ENCODE measurements at places on chromosomes 2 and 18.
A peak's percentile ranks its signal among the peaks of the same experiment; 100 is the strongest.

DNA sequence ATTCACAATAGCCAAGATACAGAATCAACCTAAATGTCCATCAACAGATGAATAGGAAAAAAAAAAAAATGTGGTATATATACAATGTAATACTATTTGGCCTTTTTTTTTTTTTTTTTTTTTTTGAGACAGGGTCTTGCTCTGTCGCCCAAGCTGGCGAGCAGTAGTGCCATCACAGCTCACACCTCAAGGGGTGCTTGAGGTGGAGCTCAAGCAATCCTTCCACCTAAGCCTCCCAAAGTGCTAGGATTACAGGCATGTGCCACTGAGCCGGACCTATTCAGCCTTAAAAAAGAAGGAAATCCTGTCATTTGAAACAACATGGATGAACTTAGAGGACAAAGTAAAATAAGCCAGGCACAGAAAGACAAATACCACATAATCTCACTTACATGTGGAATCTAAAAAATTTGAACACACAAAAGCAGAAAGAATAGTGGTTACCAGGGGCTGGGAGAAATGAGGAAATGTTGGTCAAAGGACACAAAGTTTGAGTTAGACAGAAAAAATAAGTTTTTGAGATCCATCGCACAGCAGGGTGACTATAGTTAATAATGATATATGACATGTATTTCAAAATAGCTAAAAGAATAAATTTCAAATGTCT lies 26.0 kb downstream of the TLK1 start:
- no peak for DNase-seq

GRCh38 chr2:24771061-24771460 lies 22.1 kb downstream of the PTRHD1 start:
- DNase-seq = no peak

- no peak for DNase-seq
These were observed 22.5 kb downstream of the GATA6 start for GRCh38 chr18:22191923-22192322.

DNA sequence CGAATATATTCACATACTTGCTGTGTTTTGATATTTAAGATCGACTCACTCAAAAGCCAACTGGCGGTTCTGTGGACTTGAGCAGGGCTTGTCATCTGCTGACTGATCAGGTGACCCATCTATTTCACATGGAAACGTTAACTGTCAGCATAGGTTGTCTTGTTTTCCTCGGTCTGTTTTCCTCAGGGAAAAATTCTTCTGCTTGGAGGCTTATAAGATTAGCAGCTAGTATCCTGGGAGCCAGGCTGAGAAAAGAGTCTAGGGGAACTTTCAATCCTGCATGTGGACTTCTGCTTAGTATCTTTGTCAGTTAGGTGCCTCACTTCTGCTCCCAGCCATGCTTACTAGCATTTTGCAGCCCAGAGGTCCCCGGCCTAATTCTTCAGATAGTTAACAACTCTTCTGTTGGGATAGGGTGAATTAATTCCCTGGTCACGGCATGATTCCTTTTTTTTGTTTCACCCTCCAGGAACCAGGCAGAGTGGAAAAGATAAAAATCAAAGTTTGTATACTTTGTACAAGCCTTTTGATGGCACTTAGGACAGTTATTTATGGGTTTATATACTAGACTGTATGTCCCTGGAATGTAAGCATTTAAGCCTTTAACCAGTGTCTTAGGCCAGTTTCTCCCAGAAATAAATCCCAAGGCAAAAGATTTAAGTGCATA lies 226.0 kb downstream of the GULP1 start:
- no peak for DNase-seq

- no peak for DNase-seq
These were observed 454.9 kb upstream of the CHAC2 start for GRCh38 chr2:53312721-53313120.

DNA sequence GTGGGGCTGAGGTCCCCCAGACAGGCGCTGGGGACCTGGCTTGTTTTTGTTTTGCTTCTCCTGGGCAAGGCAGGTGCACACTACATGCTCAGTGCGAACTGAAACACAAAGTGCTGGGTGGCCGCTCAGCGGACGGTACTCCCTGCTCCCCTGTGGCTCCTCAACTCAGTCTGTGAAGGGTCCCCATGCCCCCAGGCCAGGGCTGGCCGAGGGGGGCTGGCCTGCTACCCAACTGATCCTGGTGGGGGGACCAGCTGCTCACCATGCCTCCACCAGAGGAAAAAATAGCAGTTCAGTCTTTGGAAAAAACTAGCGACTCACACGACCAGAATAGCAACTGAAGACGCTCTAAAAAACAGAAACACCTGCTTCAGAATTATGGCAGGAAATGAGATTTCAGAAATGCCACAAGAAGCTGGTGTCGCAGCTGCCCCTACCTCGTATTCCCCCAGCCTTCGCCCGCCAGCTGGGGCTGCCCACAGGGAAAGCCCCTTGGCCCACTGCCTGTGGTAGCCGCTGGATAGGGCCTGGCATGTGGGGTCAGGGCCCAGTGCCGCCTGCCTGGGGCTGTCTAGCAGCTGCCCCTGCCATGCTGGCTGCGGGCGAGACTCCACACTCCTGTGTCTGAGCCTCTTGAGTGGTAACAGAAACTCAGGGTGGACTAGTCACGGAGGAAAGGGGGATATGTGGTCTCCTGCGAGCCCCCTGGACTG lies 43.7 kb downstream of the MEX3C start:
- DNase-seq = no peak

- DNase-seq = peak; percentile 46
These were observed 101.7 kb upstream of the RBBP8 start for GRCh38 chr18:22831441-22831904.

DNA sequence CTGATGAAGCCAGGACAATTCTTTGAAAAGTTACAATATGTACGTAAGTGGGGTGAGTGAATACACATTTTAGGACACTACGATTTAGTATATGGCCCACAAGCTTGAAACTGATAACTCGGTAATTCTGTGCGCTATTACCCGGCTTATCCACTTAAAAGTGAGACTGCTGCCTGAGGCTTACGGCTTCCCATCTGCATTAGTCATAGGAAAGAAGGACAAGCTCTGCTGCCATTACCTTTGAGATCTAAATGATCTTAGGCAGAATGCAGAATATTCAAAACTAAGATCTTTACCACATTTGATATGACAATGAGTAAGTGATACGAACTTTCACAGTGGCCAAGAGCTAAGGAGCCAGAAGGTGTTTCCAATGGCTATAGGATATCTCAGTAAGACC lies 133.3 kb downstream of the GAREM1 start:
- no peak for DNase-seq

GRCh38 chr2:112768432-112768831 lies 4.0 kb upstream of the CKAP2L start:
- no peak for DNase-seq

GRCh38 chr2:181770150-181770549 lies 89.8 kb upstream of the NEUROD1 start:
- no peak for DNase-seq

DNA sequence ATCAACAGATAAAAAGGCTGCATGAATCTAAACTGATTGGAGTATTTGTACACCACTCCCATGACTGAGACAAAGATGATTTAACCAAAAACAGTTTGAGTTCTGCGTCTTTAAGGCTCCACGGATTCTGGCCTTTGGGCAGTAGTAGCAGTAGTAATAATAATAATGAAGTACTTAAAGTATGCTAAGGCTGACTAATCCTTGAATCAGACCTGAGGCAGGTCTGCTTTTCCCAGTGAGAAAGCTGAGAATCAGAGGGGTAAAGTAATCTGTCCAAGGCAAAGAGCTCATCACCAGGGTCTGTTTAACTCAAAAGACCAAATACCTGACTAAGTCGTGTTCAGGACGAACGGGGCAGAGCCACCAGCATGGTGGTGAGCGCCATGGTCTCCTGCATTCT lies 61.4 kb downstream of the ID2 start:
- DNase-seq = no peak

DNA sequence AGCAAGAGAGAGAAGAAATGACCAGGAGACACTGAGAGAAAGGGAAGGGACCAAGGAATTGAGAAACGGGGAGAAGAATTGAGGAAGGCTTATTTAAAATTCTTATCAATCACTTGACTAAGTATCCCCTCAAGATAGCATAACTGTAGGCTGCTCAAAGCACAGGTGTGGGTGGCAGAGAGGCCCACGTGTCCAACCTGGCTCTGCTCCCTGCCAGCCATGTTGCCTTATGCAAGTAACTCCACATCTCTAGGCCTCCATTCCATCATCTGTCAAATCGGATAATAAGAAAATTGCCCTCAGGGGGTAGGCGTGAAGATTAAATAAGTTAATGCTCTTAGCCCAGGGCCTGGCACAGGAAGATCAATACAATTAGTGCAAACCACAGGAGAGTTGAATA lies 7.4 kb upstream of the NPAS2 start:
- no peak for DNase-seq

DNA sequence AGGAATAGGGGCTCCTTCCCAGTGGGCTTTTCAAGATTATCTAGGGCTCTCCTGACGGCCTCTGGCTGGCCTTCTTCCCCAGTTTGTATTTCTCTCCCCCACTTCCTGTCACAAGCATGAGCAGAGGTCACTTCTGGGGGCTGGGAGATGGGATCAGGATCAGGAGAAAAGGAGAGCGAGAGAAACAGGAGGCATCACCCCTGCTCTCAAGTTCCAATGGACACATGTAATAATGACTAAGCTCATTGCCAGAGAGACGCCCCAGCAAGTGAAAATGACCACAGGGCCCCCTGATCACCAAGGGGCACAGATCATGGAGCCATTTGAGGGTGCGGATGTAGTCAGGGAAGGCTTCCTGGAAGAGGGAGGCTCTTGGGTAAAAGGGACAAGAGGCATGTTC lies 92.1 kb downstream of the SMAD7 start:
- no peak for DNase-seq

- DNase-seq = peak; percentile 91
These were observed 36.1 kb upstream of the GPD2 start for GRCh38 chr2:156399950-156400705.

DNA sequence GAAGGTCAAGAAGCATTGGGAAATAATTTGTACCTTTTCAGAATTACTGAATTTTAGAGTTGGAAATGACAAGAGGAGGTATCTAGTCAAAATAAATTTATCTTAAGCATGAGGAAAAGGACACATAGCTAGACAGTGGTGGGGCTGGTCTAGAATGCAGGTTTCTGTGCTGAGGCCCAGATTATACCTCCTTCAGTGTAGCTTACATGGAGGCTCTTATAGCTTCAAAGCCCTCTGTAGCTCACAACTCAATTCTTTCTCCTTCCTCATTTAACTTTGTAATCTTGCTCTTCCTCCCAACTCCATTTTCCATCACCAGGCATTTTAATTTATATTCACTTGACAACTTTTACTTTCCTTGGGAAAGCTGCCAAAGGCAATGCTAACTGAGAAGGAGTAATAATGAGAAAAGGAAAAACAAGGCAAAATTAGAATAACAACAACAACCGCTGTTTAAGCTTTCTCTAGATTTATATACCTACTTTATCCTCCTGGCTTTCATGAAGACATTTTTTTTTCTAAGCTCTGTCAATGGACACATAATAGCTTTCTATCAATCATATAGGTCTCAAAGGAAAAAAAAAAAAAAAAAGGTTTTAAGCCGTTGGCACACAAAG lies 58.5 kb downstream of the CLHC1 start:
- DNase-seq = no peak

DNA sequence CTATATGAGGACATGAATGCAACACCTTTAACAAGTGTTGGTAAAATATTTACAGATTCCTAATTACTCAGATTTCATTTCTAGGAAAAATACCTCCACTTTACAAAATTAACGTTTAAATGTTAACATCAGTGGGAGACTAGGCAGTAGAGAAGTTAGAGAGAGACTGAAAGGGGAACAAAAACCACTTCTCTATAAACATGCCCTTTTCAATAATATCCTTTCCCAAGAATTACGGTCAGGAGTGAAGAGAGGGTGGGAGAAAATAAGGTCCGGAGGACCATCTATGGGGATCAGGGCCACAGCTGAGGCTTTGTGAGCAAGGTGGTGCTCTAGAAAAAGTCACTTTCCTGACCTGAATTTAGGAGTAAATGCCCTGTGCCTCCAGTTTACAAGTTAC lies 65.3 kb upstream of the WIPF1 start:
- no peak for DNase-seq

Measured in AG20443 (cell line).